ENCODE measurements at places on chromosomes 16 and 17.

- DNase-seq: no peak
Measured at GRCh38 chr16:84358601-84359295, 9.6 kb upstream of the ATP2C2 start.

GRCh38 chr17:48603959-48604769 is 622 bp downstream of the HOXB6 start:
- DNase-seq: no peak

GRCh38 chr16:48542020-48542473 is 67.9 kb downstream of the N4BP1 start:
- DNase-seq: no peak

GRCh38 chr17:49572806-49573420 is 2.8 kb upstream of the NXPH3 start:
- DNase-seq: no peak

DNA sequence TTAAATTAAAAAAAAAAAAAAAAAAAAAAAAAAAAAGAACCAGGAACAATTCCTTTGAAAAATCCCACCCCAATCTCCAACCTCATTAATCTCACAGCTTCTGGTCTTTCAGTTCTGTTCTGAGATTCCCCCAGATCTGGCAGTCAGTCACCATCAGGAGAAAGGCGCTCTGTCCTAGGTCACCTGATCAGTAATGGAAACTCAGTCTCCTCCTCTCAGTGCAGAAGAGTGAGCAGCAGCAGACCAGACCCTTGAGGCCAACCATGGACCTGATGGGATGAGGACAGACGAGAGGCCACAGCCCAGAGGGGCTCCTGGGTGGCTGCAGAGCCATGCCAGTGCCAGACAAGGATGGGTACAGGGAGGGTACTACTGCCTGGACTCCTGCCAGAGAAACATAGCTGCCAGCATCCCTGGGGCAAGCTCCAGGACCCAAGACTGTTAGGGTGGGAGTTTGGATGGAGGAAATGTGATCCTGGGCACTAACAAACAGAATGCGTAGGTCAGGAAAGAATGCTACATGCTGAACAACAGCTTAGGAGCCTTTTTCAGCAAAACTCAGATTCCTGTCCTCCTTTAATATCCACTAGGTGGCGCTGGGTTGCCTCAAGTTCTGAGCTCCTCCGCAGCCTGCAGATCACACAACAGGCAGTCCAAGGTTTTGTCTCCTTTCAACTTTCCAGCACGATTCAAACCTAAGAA is 28.7 kb downstream of the MPG start:
- DNase-seq: peak; percentile 32

- DNase-seq: peak; percentile 19
Measured at GRCh38 chr16:2480948-2481347, 6.0 kb downstream of the TBC1D24 start.

- DNase-seq: peak; percentile 57
Measured at GRCh38 chr16:67451061-67451703, 20.3 kb downstream of the HSD11B2 start.

DNA sequence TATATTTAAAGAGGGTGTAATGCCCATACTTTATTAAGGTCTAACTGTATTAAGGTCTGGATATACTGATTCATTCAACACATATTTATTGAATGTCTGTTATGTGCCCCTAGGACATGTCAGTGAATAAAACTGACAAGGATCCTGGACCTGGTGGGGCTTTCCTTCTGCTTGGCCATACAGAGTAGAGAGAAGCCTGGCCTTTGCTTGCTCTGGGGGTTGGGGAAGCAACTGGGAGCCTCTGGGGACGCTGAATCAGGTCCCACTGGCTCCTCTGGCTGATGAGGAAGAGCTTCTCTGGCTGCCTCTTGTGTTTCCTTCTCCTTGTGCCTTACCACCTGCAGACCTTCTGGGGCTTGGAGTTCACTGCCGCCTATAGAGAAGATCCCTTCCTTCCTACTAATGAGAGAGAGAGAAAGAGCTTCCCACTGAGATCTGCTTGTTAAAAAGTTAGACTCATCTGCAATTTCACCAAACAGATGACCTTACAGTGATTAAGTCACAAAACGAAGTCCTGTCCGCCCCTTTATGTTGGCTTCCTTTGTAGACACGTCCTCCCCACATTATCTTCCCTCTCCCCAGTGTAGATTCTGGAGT is 49.7 kb downstream of the MSI2 start:
- DNase-seq: no peak

Measured in NCI-H2029 (cell line).